ENCODE measurements at places on chromosomes 6 and 20.

DNA sequence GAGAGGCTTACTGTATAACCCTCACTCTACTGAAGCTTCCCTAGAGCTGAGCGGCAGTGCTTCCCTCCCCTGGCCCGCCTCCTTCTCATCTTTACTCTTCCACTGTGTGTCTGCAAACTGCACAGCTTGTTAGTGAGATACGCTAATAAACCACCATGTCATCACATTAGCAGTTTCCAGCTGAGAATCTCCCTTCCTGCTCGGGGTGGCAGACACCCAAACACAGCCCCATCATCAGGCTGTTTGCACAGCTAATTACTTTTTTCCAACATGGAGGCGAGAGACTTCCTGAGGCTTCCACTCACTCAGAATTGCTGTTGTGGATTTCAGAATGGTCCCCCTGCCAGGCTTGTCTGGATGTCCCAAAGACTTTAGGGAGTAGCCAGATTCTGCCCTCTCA is 444.9 kb upstream of the SULF2 start:
- no peak for DNase-seq

GRCh38 chr6:2384528-2384927 is 139.1 kb upstream of the GMDS start:
- no peak for DNase-seq

DNA sequence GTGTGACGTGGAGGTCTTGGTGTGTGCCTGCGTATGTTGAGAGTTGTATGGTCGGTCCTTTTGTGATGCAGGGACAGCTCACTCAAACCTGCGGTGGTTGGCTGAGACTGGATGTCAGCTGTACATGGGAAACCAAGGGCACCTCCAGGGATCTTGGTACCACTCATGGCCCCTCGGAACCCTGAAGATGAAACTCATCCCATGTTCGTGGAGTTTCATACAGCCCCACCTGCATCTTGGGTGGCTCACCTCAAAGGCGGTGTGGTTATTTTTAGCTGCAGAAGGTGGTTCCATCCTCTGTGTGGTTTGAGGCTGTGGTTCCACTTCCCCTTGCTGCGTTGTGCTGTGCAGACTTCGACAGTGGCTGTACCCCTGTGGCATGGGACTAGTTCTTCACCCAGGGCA is 52.6 kb upstream of the SLC22A1 start:
- no peak for DNase-seq

DNA sequence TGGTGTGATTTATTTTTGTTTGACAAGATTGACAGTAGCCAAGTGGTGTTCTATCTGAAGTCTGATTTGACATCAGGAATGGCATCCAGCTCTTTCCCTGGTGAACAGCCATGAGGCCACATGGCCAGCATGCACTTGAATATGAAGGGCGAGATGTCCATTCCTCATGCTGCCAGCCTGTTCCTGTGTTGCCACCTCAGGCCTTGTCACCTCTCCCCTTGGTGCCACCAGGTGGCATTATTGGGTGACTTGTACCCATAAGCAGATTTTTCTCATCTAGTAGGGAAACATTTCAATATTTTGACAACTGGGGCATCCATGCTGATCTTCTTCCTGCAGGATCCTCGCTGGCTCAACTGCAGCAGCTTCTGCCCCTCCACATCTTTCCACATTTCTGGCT is 199.1 kb downstream of the ERMARD start:
- no peak for DNase-seq

DNA sequence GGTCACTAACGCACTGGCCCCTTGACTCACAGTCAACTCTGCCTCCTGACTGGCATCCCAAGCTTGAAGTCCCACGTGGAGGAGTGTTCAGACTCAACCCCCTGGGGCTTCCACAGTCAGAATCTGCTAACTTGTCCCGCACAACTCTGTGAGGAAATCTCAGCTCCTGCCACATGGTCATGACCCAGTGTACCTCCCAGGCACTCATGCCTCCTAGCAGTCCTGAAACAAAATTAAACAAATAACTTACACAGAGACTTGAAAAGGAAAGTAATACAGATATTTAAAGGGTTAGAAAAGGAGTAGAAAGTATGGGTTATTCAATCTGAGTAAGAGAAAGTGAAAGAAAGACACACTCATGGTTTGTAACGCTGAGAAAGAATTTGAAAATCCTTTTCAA is 134.9 kb downstream of the GMDS start:
- no peak for DNase-seq

GRCh38 chr6:2986722-2987221 is 12.9 kb upstream of the NQO2 start:
- peak; percentile 65 for DNase-seq

DNA sequence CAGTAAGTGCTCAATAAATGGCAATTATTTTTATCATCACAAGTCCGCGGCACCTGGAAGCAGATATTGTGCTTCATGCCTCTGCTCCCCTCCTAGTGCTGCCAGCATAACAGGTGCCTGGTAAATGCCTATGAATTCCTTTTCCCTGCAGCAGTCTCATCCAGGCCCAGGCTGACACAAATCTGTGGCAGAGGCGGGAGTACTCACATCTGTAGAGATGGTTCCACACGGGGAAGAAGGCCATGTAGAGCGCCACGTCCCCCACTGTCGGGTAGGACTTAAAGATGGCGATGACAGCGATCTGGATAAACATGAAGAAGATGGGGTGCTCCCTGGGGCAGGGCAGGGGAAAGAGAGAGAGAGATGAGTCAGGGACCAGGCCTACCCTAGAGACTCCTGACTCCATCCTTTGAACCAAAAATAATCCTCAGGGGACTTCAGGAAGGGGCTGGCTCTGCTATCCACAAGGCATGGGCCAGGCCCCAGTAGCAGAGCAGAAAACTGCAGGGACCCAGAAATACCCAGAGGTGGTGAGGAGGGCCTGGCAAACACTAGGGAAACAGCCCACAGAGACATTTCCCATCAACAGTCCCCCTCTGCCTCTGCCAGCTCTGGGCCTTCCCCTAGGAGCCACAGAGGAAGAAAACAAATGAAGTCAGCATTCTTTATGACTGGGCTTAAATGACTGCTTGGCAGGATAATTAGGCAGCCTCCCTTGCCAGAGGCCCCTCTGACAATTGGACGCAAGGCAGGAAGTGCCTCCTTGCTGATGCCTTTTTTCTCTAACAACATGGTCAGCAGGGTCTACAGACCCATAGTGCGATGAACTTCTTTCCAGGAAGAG is 23.0 kb downstream of the MAP1LC3A start:
- DNase-seq: peak; percentile 11

DNA sequence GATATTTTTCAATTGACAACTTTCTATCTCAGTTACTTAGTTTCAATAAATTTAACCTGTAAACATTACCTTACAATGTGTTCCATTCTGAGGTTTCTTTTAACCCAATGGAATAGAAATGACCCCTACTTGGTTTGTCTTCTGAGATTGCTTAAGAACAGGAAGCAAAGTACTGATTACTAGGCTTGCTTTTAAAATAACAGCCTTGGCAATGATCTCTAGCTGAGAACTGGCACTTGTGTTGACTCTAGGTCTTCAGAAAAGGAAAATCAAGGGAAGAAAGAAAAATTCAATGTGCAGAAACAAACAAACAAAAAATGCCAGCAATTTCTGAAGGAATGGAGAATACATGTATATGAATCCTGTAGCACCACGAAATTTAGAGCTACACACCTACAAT is 66.1 kb downstream of the SYNE1 start:
- DNase-seq: no peak

- peak; percentile 73 for DNase-seq
Observed at GRCh38 chr6:84193114-84193708, 34.2 kb downstream of the CEP162 start.

GRCh38 chr6:99353126-99353525 is 3.7 kb upstream of the FAXC start:
- no peak for DNase-seq

- DNase-seq: peak; percentile 93
Observed at GRCh38 chr6:422433-423054, 31.0 kb downstream of the IRF4 start.

- no peak for DNase-seq
Observed at GRCh38 chr6:111921103-111921502, 47.9 kb upstream of the FYN start.

GRCh38 chr6:169142538-169142844 is 111.2 kb downstream of the THBS2 start:
- DNase-seq: no peak

GRCh38 chr6:11509471-11509870 is 28.1 kb upstream of the TMEM170B start:
- no peak for DNase-seq

- DNase-seq: peak; percentile 94
Observed at GRCh38 chr6:154301839-154302752, 54.5 kb downstream of the IPCEF1 start.

DNA sequence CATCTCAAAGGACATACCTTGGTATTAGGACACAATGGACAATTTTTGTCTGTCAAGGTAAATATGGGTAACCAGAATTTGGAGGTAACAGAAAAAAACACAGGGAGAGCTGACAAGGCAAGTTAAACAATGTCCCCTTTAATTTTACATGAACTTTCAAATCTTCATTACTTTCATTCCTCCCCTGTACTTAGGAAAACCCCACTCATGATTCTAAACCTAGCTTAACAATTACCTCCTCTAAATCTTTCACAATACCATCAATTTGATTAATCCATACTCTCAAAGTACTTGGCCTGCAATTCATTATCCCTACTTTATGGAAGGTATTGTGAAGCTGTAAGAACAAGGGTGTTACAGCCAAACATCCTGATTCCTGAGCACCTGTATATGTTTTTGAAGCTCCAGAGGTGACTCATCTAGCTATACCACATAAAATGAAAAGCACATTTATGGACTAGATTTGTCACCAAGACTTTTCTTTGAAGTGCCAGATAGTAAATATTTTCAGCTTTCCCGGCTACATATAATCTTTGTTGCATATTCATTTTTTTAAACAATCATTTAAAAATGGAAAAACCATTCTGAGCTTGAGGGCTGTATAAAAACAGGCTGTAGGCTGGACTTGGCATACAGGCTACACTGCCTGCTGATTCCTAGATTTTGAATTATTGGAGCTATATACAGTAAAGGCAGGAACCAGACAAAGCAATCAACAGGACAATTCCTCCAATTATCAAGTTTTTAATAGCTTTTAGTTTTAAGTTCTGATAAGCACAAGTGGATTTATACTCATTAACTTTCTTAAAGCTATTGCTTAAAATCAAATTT is 22.9 kb downstream of the DEK start:
- DNase-seq: peak; percentile 44

DNA sequence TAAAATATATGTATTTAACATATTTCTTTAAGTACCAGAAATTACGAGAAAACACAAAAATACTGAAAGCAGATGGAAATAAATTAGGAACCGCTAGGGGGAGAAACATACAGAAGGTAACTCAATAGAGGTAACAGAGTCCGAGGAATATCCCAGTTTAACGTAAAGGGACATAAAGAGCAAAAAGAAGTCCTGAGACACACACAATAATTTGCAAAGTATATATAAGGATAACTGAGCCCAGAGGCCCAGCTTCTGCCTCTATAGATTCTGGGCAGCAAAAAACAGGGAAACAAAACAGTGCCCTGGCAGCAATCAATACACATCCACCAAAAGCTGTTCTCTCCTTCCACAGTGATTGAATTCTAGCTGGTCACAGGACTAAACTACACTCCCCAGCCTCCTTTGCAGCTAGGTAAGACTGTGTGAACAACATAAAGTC is 15.1 kb downstream of the TBC1D32 start:
- DNase-seq: peak; percentile 18

- no peak for DNase-seq
Observed at GRCh38 chr20:46330072-46330763, 21.9 kb upstream of the CDH22 start.

GRCh38 chr6:41053041-41053440 is at the start of gene APOBEC2:
TSS of gene APOBEC2 (plus strand) at chr6:41053202. CDS start at chr6:41053348, 146 bp downstream.
- no peak for DNase-seq

DNA sequence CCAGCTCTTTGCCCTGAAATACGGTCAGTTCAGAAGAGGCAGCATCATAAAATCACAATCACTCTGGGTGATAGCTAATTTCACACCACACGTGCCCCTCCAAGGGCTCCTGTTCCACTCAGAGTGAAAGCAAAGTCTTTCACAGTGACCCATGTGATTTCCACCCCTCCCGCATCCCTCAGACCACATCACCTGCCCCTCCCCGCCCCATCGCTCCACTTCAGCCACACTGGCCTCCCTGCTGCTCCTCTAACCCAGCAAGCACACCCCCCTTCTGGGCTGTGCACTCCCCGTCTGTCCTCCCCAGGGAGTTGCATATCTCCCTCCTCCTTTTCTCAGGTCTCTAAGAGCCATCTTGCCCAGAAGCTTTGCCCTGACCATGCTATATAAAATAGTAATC is 74.5 kb downstream of the PSMG4 start:
- no peak for DNase-seq

GRCh38 chr6:36985417-36985807 is 584 bp downstream of the MTCH1 start:
- DNase-seq: no peak

DNA sequence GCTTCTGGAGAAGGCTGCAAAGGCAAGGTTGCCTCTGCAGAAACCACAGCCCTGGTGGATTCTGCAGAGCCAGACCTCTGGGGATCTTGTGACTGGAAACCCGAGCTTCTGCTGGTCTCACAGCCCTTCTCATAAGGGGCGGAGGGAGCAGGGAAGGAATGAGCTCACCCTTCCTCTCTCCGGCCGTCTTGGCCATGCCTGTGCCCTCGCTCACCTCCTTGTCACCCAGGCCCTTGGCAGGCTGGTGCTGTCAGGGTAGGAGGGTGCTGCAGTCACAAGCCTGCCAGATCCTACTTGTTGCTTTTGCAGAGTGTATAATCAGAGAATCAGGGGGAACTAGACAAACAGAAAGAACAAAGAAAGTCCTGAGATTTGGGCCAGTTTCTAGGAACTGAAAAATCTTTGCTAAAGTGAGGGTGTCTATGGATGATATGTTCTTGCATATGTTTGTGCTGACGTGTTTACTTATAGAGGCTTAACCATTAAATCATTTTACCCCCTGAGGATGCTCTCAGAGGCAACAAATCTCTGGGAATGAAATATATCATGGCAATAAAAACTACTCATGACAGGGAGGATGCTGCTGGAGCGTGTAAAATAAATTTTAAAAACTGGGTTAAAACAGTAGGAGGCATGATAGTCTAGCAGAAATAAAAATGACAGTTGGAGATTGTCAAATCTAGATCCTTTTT is 244.9 kb upstream of the SOX4 start:
- DNase-seq: peak; percentile 75

DNA sequence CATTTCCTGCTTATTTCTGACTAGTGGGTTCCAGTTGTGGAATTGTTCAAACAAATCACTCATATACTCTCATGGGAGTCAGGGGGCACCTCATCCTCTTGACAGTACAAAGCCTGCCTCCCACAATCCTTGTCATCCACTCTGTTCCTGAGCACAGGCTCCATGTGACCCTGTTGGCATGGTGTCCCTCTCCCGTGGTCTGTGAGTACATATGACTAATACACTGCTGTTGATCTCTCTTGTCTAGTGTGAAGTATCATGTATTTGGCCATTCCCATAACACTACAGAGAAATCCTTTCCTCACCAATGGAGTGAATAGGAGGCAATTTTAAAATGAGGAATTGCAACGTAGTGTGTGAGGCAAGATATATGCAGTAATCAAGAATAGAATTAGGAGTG is 185.3 kb downstream of the OGFRL1 start:
- DNase-seq: peak; percentile 93

DNA sequence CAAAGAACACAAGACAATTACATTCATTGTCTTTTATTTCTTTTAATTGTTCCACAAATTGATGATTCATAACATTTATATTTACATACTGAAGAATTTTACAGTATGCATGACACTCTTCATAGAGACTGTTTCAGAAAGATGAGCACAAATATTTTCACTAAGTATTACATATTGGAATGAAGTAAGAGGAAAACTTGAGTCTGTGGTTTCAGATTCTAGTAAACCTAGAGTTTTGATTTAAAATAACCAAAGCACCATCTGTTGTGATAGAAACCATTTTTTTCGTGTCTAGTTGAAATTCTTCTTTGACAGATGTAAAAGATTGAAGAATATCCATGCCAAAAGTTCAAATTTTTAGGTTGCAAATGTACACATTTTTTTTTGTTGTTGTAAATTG is 32.1 kb upstream of the OPN5 start:
- no peak for DNase-seq

Measured in HT1080 (cell line).